HepG2 (cell line): ENCODE measurements at places on chromosomes 11 and 22. TPM values are rescaled to one million over a fixed set of nuclear protein-coding genes. Genes with fewer than 3 reads are reported as not detected.

GRCh38 chr11:120096369-120097191 is 41.3 kb downstream of the TRIM29 start:
- no peak for DNase-seq
- no peaks in the 10 kb centered on the region for H3K36me3 ChIP-seq
- H3K4me3 ChIP-seq = no peak overlapping the region
- H3K4me1 ChIP-seq = peaks cover 16% of the 10 kb centered on the region; the same call in 1 of the 2 replicates

GRCh38 chr22:34992672-34993071 is 73.3 kb upstream of the ISX start:
- no peak overlapping the region for H3K4me3 ChIP-seq
- no peak overlapping the region for H3K27ac ChIP-seq
- no peak for DNase-seq
- no peaks in the 10 kb centered on the region for H3K4me1 ChIP-seq
- no peaks in the 10 kb centered on the region for H3K27me3 ChIP-seq

The API5 gene
- 59.0 and 93.6 TPM in 2 replicates for total RNA-seq

The F2 gene
- total RNA-seq = 110 and 330 TPM in 2 replicates

The MS4A6E gene
- not detected in 2 replicates for total RNA-seq

The MS4A6A gene
- not detected in 2 replicates for total RNA-seq

The GDPD4 gene
- not detected in 2 replicates for total RNA-seq
